ENCODE measurements at places on chromosomes 7 and 10.

DNA sequence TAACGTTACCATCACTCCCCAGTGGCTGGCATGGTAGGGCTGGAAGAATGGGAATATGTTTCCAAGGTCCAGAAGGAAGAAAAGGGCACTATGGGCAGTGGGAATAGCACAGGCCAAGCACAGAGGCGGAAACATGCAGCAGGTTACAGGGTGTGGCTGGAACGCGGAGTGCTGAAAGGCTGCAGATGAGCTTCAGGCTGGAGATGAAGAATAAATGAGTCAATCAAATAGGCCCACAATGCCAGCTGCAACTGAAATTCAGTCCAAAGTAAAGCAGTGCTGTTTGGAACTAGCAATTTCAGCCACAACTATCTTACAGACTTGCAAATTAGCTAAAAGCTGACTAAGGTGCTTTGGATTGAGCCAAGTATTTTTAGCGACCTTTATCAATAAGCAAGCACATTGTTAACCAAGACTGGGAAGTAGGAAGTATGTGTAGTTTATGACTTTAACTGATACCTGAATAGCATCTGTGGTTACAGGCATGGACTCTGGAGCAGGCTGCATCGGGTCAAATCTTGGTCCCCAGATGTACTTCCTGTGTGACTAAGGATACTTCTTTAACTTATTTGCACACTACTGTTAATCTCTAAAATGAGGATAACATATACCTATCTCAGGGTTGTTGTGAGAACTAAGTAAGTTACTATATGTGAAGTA lies 77.5 kb upstream of the CTTNBP2 start:
- DNase-seq: no peak

GRCh38 chr10:84596585-84596984 lies 268.2 kb downstream of the CCSER2 start:
- no peak for DNase-seq

DNA sequence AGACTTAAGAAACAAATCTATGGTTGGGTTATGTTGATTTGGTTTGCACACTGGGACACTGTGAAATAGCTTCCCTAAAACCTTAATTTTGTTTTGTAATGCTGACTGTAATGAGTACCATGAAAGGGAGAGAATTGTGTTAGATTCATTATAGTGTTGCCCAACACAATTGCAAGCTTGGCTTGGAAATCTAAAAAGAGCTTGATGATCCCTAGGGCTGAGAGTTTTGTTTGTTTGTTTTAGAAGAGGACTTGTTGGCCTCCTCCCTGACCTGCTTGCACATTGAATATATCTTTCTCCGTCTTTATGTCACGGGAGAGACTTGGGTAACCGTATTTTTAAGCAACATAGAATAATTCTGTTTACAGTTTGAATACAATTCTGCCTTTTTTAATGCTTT lies 410.1 kb downstream of the ARL4A start:
- peak; percentile 37 for DNase-seq

DNA sequence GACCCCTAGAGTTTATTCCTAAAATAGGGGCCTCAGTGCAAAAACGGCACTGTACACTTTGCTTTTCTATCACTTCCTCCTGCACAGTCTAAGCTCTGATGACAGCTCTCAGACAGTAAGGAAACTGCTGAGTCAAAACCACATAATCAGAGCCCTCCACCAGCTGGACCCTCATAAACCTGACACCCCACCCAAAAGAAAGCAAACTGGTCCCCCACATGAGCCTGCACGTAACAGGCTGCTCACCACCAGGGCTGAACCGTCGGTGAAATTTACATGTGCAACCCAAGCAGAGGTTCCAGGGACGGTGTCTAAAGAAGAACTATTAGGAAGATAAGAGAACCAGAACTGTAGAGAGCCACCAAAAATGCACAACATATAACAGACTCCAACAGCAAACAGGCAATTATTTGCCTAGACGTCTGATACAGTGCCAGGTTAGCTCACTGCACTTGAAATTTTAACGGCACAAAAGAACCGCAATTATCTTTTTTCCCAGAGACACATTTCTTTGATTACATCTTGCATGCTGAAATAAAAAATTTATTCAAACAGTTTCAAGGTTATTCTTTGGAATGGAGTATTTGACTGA lies 19.6 kb downstream of the SGMS1 start:
- no peak for DNase-seq
